Frontal cortex (tissue), 4 donors: ENCODE measurements at places on chromosomes 3 and 15. TPM values are rescaled to one million over a fixed set of nuclear protein-coding genes. Genes with fewer than 3 reads are reported as not detected.

The SLC28A1 gene
- not detected for total RNA-seq

The MASP1 gene
- 22.8 TPM for total RNA-seq

- no peak for DNase-seq
Measured at GRCh38 chr3:171459137-171459941, 866 bp downstream of the TNIK start.

DNA sequence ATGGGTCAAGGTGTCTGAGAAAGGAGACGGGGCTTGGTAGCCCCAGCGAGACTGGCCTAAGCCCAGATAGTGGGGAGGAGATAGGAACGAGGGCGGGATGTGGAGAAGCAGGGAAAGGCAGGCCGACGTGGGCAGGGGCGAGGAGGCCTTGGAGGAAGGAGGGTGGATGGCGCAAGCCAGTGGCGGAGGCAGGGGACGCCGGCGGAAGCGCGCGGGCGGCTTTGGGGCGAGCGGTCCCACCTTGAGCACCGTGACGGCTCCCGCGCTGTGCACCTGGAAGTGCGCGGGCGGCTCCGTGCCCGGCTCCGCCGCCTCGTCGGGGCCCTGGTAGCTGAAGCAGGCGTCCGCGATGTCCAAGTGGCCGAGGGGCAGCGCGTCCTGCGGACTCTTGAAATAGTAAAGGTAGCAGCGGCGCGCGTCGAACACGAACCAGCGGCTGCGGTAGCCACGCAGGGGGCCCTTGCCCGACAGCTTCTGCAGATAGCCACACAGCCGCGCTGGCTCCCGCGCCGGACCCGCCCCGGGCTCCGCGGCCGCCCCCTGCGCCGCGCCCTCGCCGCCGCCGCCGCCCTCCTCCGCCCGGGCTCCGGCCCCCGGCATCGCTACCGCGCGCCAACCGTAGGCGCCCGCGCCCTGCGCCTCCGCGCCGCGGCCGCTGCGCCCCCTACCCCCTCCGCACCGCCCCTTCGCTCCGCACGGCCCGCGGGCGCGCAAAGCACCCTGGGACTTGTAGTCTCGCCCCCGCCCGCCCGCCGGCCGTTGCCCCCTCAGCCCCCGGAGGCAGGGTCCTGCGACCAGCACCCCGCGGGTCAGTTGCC, at the start of gene TBC1D2B:
TBC1D2B (minus strand) TSS at position 659 of the 818 bp plus-strand sequence; CDS start at position 600, 59 bp downstream.
- DNase-seq, result peak; percentile 79

DNA sequence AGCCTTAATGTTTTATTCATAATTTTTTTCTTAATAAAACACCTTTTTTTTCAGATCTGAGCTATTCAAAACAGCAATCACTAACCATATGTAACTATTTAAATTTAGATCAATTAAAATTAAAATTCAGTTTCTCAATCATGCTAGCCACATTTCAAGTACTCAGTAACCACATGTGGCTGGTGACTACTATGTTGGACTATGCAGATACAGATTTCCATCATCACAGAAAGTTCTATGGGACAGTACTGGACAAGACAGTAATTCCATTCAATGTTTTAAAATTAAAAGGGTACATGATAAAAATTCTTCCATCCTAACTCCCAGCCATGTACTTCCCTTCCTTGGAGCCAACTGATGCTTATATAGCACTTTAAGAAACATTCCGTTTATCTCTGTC, 119.3 kb downstream of the GLDN start:
- no peak for DNase-seq

- no peak for DNase-seq
Measured at GRCh38 chr15:58779554-58779953, 8.5 kb downstream of the MINDY2 start.
